Stimulated activated CD8-positive, alpha-beta memory T cell treated with anti-CD3 and anti-CD28 coated beads, Interleukin-4, amount 100 ng/mL, for 1 hour (primary cell): ENCODE measurements at places on chromosomes 12 and 14.

DNA sequence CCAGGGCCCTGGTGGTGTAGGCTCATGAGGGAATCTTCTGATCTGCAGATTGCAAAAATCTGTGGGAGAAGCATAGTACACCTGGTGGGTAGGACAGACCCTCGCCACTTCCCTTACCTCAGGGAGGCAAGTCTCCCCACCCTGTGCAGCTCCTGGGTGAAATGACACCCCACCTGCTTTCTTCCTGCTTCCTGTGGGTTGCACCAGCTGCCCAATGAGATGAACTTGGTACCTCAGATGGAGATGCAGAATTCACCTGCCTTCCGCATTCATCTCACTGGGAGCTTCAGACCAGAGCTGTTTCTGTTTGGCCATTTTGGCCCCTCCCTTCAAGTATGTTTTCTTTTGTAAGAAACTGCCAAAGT, 4.7 kb downstream of the CLEC2D start:
- no peak for DNase-seq

- no peak for DNase-seq
These were observed 3.8 kb upstream of the CDKL1 start for GRCh38 chr14:50400461-50400860.

GRCh38 chr12:27751386-27752047, 28.5 kb upstream of the KLHL42 start:
- no peak for DNase-seq

DNA sequence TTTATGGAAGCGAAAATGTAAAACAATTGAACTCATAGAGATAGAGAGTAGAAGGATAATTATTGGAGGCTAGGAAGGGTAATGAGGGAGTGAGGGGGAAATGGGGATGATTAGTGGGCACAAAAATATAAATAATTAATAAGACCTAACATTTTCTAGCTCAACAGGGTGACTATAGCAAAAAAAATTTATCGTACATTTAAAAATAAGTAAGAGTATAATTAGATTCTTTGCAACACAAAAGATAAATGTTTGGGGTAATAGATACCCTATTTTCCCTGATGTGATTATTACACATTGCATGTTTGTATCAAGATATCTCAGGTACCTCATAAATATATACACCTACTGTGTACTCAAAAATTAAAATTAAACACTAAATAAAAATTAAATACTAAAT, 1070.0 kb downstream of the LRFN5 start:
- no peak for DNase-seq

- no peak for DNase-seq
These were observed 51.7 kb upstream of the BCL11B start for GRCh38 chr14:99323603-99324185.

- DNase-seq = no peak
These were observed 13.9 kb upstream of the CACNA2D4 start for GRCh38 chr12:1932264-1932777.

GRCh38 chr12:64694130-64695040, 64.8 kb downstream of the GNS start:
- no peak for DNase-seq

GRCh38 chr14:69288011-69288771, 28.2 kb downstream of the GALNT16 start:
- no peak for DNase-seq

GRCh38 chr12:14396071-14396470, 30.6 kb downstream of the ATF7IP start:
- DNase-seq = no peak
